ENCODE measurements at places on chromosomes 4 and X.

DNA sequence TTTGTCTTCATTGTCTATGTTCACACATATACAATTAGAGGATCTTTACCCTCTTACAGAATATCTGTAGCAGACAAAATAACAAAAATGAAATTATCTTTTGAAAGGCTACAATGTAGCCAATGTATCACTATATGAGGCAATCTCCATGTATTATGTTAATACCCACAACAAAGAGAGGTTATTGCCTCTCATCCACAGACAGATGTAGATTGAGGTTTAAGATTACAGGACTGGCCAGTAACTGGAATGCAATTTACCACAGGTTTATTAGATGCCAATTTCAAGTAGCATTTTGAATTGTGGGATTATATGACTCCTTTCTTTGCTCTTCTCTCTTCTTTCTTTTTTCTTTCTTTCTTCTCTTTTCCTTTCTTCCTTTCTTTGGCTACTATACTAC is 242.6 kb downstream of the ANKRD50 start:
- DNase-seq = no peak

DNA sequence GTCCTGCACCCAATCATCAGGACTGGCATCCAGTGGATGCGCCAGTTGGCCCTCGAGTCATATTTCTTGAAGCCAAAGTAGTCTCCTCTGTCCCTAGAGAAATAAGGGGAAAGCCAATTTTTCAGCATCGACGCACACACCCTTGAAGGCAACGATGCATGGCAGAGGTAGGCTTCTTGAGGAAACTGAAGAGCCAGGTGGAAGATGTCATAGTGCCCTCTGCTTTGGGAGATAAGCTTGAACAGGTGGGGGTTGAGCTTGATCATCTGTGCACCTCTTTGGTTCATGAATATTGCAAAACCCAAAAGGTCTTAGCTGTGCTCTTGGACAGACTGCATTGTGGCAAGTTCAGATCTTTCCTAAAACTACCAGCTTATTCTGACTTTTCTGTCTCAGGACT is 34.6 kb upstream of the WDR1 start:
- DNase-seq = no peak

- DNase-seq = no peak
Observed at GRCh38 chr4:52655506-52655905, 3.6 kb downstream of the USP46 start.

DNA sequence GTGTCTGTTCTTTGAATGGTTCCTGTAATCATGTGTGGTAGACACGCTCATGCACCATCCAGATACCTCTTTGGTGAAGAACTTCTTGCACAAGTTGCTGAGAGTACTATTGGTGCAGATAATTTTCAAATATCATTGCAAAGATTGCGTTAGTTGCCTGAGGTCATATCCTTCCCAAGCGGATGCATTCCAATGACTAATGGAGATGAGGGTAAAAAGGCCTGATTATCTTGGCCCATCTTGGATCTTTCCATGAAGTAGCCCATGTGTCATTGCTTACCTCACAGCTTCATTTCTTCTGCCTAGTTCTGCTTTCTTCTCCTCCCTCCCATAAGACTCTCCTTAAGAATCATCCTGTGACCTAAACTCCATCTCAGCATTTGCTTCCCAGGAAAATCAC is 384.9 kb upstream of the CNKSR2 start:
- DNase-seq = no peak

GRCh38 chr4:93409035-93409434 is 419.5 kb upstream of the ATOH1 start:
- peak; percentile 5 for DNase-seq

DNA sequence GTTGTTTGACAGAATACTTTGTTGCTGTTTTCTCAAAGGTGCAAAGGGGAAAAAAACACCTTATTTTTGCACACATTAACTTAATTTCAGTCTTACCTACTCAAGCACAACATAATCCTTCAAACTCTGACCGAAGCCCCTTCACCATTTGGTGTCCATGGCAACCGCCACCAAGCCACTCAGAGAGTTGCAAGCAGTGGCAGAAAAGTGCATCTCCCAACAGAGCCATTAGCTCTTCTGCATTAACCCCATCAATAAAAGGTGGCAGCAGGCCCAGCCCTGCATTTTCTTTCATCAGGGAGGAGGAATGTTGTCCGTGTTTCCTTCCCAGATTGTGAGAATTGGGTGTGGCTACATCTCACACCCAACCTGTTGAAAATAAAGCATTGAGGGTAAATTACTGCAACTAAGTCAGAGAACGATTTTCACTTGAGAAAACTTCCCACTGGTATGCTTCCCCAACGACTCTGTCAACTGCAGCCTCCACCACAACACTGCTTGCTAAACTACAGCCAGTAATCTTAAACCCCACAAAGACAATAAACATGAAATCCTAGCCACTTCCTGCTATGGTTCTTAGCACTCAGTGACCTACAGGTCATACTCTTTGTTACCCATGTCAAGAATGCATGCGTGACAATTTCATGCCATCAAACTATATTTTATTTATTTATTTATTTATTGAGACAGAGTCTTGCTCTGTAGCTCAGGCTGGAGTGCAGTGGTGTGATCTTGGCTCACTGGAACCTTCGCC is 154.0 kb downstream of the GRIA3 start:
- no peak for DNase-seq

DNA sequence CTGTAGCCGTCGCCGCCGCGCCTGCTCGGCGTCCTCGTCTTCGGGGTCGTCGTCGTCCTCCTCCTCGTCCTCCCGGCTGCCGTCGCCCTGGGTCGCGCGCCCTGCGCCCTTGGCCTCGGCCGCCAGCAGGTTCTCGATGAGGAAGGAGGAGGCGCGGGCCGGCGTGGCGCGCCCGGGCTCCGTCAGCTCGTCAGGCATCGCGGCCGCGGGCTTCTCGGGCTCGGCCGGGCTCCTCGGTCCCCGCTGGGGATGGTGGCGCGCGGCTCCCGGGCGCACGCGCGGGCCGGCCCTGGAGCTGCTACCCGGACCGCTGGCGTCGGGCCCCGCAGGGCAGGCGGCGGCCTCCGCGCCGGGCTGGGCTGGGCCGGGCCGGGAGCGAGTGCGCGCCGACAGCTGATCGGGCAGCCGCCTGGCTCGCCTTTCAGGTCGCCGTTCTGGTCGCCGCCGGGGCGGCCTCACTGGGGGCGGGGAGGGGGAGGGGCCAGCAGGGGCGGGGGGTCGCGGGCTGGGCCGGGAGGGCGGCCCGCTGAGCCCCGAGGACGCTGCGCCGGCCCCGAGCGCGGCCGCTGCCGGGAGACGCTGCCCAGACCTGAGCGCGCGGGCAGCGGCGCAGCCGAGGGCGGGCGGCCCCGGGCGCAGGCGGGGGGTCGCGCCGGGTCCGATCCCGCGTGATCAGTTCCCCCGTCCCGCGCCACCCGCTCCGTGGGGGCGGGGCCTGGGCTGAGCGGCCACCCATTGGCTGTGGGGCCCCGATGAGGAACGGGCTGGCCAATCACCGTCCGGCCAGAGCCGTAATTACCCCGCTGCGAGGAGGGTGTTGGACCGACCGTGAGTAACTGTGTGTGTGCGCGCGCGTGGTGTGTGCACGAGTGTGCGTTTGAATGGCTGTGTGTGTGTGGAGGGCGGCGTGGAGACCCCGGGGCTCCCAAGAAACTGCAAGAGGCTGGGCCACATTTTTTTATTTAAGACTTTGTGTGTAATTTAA is at the start of gene HMX1:
Gene HMX1, minus strand, starts transcription at position 423 of the 985 bp plus-strand sequence. Its CDS starts 225 bp downstream, at position 198.
- no peak for DNase-seq

GRCh38 chrX:63761639-63762038 is 23.4 kb downstream of the ARHGEF9 start:
- no peak for DNase-seq

DNA sequence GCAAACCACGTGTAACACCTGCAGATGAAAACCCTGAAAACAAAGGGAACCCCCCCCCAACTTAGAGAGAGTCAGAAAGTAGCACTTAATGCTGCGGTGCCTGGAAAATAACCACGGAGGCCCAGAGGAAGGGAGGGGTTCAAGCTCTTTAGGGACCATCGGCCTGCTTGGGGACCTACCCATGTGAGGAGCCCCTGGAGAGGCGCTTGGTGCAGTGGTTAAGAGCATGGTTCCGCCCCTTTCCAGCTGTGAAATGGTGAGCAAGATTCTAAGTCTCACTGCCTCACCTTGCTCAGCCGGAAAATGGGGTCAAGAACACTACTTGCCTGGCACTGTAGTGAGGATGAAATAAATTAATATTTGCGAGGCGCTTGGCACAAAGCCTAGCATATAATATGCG is 13.8 kb downstream of the SLC25A5 start:
- no peak for DNase-seq

- no peak for DNase-seq
Observed at GRCh38 chrX:38870361-38870895, 69.2 kb downstream of the MID1IP1 start.

- no peak for DNase-seq
Observed at GRCh38 chrX:119402588-119402987, 3.5 kb downstream of the SLC25A43 start.

DNA sequence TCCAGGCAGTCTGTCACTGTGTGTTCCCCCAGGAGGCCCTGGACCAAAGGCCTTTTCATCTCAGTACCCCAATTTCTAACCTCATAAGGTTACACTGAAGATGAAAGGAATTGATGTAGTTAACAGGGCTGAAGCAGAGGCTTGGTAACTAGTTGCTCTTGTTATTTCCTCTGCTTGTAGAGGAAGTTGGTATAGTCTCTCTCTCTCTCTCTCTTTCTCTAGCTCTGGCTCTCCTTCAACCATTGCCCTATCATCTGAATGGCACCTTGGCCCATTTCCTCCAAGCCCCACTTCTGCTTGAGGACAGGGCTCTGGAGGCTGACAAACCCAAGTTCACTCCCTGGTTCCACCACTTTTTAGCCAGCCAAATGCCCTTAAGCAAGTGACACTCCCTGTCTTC is 96.1 kb downstream of the MAMLD1 start:
- DNase-seq = no peak
